Vagina (tissue), 2 donors: ENCODE measurements at places on chromosomes 2 and 18.

- no peak overlapping the region for H3K4me3 ChIP-seq
- no peaks in the 10 kb centered on the region for H3K36me3 ChIP-seq
- H3K27ac ChIP-seq, result no peak overlapping the region
- no peaks in the 10 kb centered on the region for H3K27me3 ChIP-seq
Measured at GRCh38 chr2:84838434-84839145, 42.3 kb downstream of the TRABD2A start.

DNA sequence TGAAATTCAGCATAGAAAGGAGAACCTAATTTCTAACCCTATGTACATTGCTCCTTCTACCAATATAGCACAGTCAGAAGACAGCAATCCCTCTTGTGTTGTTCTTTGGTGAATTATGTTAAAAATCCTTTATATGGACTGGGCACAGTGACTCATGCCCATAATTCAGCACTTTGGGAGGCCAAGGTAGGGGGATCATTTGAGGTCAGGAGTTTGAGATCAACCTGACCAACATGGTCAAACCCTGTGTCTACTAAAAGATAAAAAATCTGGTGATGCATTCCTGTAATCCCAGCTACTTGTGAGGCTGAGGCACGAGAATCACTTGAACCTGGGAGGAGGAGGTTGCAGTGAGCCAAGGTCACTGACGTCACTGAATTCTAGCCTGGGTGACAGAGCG, 195.6 kb downstream of the TMX3 start:
- no peak for DNase-seq
- no peak overlapping the region for H3K4me3 ChIP-seq
- no peaks in the 10 kb centered on the region for H3K36me3 ChIP-seq
- no peaks in the 10 kb centered on the region for H3K4me1 ChIP-seq
- no peaks in the 10 kb centered on the region for H3K27me3 ChIP-seq
- H3K27ac ChIP-seq, result no peak overlapping the region

DNA sequence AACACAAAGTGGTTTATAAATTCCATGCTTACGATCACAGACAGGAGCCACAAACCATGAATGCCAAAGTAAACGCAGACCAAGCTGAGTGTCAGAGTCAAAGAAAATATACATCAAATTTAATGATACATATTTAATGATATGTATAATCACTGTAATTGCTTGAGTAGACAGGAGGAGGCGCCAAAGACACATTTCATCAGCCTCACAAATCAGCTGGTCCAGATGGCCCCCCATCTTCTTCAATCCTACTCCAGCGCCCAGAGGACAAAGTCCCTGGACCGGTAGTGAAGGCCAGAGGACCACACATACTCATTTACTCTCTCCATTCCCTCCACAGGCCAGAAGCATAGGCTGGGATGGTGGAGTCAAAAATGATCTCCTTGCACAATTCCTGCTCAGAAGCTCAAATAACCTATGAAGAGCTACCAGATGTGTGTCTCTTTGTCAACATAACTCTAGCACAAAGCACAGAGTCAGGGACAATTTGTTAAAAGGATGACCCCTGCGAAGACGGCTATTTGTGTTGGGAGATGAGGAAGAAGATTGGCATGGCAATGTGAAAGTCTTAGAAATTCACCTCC, 149.3 kb upstream of the PGAP1 start:
- H3K4me3 ChIP-seq, result no peak overlapping the region

DNA sequence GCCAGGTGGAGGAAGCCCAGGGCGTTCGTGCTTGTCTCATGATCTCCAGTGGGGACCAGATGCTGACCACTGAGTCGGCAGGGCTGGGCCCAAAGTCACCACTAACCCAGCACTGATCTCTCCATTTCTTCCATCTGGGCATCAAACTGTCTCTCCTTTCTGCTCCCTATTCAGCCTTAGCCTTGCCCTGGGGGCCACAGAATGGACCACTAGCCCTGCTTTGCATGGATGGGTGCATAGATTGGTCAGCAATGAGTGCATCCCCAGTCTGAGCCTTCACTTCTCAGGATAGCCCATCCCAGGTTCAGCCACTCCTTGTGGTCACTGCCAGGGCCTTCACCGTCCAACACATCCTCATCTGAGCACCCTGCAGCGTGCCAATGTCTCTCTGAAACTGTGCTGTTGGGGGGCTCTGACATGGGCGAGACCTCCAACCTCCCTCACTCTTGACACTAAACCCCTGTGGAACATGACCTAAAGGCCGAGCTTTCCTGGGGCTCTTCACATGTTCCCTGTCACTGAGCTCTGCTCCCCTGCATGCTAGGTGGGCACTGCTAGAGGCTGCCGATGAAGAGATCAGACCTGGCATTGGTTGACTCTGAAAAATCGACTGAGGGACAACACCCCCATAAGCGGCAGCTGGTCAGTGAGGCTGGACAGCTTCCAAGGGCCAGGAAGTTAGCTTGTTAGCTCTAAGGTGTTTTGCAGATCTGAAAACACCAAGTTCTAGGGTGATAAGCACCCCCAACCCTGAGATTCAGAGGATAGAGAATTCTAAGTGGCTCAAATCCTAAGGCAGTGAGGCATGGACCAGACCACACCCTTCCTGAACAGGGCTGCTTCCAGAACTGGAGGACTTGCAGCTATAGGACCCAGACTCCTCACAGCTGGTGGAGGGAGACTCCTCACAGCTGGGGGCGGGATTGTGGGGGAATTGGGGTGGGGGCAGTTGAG, 61.7 kb downstream of the HS1BP3 start:
- no peak overlapping the region for H3K27ac ChIP-seq
- no peaks in the 10 kb centered on the region for H3K36me3 ChIP-seq
- H3K4me3 ChIP-seq, result no peak overlapping the region
- DNase-seq, result no peak
- H3K4me1 ChIP-seq, result peaks cover 51% of the 10 kb centered on the region
- no peaks in the 10 kb centered on the region for H3K27me3 ChIP-seq

DNA sequence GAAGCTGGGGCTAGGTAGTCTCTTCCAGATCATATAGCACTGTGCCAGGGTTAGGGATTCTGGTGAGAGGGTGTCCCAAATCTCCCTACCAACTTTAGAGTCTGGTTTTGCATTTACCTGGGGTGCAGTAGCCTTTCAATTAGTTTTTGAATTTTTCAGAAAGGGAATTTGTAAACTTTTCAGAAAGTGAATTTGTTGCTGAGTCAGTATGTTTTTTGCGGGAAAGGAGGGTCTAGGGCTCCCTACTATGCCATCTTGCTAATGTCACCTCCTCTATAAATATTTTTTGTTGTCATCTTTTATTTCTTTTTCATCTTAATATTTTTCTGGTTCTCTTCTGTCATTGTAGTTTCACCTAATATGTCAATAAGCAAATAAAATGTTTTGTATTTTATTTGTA, 95.8 kb upstream of the FAM98A start:
- no peak overlapping the region for H3K4me3 ChIP-seq
- no peak for DNase-seq
- no peaks in the 10 kb centered on the region for H3K36me3 ChIP-seq
- no peaks in the 10 kb centered on the region for H3K27me3 ChIP-seq
- H3K27ac ChIP-seq, result no peak overlapping the region

GRCh38 chr2:238912228-238912915, 64.5 kb downstream of the TWIST2 start:
- H3K27me3 ChIP-seq, result no peaks in the 10 kb centered on the region
- no peaks in the 10 kb centered on the region for H3K36me3 ChIP-seq
- DNase-seq, result no peak
- peak overlapping the region; percentile 27 for H3K27ac ChIP-seq
- H3K4me1 ChIP-seq, result peaks cover 18% of the 10 kb centered on the region

DNA sequence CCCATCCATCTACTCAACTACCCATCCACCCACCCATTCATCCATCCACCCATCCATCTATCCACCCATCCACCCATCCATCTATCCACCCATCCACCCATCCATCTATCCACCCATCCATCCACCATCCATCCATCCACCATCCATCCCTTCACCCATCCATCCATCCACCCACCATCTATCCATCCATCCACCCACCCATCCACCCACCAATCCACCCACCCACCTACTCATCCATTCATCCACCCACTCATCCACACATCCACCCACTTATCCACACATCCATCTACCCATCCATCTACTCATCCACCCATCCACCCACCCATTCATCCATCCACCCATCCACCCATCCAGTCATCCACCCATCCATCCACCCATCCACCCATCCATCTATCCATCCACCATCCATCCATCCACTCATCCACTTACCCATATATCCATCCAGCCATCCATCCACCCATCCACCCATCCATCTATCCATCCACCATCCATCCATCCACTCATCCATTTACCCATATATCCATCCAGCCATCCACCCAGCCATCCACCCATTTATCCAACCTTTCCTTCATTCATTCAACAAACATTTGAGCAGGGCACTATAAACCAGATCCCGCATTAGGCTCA, 2.1 kb upstream of the NGEF start:
- no peaks in the 10 kb centered on the region for H3K27me3 ChIP-seq
- peak; percentile 61 for DNase-seq
- H3K4me1 ChIP-seq, result no peaks in the 10 kb centered on the region
- no peaks in the 10 kb centered on the region for H3K36me3 ChIP-seq
- H3K4me3 ChIP-seq, result no peak overlapping the region
- H3K27ac ChIP-seq, result no peak overlapping the region

GRCh38 chr18:32267463-32267862, 77.6 kb downstream of the MEP1B start:
- H3K27ac ChIP-seq, result no peak overlapping the region
- H3K36me3 ChIP-seq, result peaks cover 3% of the 10 kb centered on the region
- no peaks in the 10 kb centered on the region for H3K4me1 ChIP-seq
- no peak overlapping the region for H3K4me3 ChIP-seq
- no peaks in the 10 kb centered on the region for H3K27me3 ChIP-seq
- DNase-seq, result no peak

DNA sequence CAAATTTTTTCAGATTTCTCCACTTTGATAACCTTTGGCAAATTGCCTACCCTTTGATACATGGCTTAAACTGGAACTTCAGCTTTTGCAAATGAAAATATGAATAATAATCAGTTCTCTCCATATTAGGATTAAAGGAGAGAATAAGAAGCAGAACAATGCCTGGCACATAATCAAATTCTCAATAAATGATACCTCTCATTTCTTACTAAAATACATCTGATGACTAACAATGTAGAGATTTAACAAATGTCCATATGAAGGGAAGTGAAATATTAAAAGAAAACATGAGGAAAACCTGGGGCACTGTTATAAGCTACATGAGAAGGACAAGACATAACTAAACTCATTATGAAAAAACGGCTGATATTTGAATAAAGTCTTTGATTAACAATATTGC, 1103.6 kb downstream of the LRP1B start:
- no peak overlapping the region for H3K27ac ChIP-seq
- H3K27me3 ChIP-seq, result no peaks in the 10 kb centered on the region
- H3K4me1 ChIP-seq, result no peaks in the 10 kb centered on the region
- DNase-seq, result no peak
- no peaks in the 10 kb centered on the region for H3K36me3 ChIP-seq
- H3K4me3 ChIP-seq, result no peak overlapping the region

DNA sequence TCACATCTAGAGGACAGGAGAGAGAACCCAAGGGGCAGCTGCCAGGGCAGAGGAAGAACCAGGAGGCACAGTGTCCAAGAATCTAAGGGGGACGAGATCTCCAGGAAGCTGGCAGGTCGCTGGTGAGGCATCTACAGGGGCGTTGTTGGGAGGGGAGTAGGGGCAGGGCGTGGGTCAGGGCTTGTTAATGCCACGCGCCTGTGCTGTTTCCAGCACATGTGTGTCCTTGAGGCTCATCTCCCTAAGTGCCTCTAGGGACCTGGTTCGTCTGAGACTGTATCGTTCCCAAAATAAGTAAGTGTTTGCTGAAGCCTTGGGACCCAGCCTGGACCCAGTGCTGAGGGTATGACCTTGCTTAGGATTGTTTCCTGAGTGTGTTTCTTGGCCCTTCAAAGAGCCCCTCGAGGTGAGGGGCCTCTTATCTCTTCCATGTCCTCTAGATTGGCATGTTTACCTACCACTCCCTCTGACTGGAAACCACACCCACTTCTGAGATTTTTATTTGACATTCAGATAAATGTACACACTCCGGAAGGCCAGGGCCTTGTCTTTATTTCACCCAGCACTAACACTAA, 22.2 kb downstream of the HK2 start:
- no peaks in the 10 kb centered on the region for H3K27me3 ChIP-seq
- no peak overlapping the region for H3K4me3 ChIP-seq
- no peak overlapping the region for H3K27ac ChIP-seq
- peaks cover under 1% of the 10 kb centered on the region for H3K4me1 ChIP-seq
- no peaks in the 10 kb centered on the region for H3K36me3 ChIP-seq
